ENCODE measurements at places on chromosomes 7 and 10. TPM values are rescaled to one million over a fixed set of nuclear protein-coding genes. Genes with fewer than 3 reads are reported as not detected.

DNA sequence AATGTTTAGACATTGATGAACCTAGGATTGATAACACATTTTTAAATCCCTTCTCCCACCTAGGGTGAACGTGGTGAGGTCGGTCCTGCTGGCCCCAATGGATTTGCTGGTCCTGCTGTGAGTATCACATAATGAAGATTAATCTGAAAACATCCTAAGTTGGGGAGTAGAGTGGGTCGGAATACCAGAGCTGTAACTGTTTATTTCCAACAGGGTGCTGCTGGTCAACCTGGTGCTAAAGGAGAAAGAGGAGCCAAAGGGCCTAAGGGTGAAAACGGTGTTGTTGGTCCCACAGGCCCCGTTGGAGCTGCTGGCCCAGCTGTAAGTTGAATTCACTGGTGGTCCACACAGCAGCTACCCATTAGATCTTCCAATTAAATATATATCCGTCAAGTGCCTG lies 25.6 kb downstream of the COL1A2 start:
- no peak for DNase-seq

DNA sequence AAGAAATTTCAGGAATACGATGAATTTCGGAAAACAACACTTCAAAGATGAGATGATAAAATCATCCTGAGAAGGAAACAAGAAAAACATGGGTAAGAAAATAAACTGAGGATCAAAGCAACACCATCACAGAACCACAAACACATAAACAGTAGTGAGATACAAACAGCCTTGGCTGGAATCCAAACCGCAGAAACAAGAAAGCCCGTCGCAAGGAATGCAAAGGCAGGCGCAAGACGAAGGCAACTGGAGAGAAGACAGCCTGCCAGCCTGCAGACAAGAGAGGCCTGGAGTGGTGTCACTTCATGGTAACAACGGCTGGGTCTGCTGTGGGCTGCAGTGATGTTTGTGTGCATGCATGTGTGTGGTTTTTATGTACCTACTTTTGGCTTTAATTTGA lies 61.8 kb upstream of the DRGX start:
- no peak for DNase-seq

DNA sequence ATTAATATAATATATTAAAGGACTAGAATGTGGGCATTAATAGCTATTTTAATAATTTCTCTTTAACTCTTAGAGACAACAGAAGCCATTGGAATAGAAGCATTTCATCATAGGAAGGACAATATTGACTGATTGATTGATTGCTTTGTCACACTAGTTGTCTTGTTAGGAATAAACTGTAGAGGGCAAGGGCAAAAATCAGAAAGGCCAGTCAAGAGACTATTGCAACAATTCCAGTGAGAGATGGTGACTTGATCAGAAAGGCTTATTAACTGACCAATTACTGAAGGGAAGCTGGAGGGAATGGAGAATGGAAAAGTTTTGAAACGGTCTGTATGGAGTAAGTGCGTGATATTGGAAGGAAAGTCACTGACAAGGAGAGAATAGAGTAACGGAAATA lies 87.3 kb downstream of the RUNDC3B start:
- no peak for DNase-seq

GRCh38 chr10:4053940-4054339 lies 268.9 kb upstream of the KLF6 start:
- no peak for DNase-seq

The SLC18A3 gene
- total RNA-seq: not detected

The DMBT1 gene
- total RNA-seq: 1.1 TPM
